ENCODE measurements at places on chromosomes 4 and X.

DNA sequence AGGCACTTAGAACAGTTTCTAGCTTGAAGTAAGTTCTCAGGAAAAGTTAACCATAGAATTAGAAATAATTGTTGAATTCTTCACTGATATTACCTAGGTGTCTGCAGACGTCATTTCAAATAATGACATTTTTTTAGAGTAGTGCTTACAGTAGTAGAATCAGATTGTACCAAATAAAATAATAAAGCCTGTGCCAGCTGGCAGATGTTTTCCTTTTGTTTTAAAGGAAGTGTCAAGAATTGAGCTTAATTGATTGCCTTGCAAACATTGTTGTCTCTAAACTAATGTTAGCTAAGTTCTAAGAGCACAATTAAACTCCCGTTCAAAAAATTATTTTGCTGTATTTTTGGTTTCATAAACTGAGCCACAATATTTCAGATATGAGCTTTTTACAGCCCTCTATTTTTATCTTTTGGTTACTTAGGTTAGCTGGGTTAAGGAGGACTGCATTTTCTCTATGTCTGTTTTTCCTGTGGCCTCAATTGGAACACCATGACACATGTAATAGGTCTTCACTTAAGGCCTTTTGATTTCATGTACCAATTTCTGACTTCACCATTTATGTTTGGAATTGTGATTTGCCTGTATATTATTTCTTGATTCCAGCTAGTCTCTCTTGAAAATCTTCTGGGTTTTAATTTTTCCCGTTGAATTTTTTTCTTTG, 64.2 kb downstream of the DCUN1D4 start:
- no peak for DNase-seq

DNA sequence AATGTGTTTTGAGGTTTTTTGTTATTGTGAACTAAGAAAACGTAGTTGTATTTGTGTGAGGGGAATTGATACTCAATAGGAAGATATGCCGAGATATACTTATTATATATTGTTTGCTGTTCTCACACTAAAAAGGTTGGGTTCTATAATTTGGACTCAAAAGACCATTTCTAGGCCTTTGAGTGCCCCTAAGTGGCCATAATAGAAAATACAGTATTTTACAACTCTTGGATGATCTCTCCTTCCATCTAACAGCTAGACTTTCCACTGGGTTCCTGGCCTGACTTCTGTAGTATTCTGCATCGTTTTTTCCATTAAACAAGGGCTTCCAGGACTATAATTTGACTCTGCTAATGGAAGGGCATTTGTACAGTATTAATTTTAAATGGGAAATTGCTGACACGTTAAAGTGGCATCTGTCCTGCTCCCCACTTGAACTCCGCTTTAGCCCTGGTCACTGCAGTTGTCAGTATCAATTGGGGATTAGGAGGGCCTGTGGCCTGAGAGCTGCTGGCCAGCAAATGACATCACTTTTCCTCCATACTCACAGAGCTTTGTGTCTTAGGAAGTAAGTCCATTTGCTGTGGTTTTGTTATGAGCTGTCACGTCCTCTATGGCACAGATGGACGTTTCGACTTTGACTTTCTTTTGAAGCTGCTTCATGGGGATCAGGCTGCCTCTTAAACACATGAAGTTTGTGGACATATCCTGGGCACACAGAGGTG, 176.9 kb downstream of the SLIT2 start:
- no peak for DNase-seq

GRCh38 chrX:118862091-118862490, 38.5 kb downstream of the ZCCHC12 start:
- DNase-seq: no peak

GRCh38 chr4:130814896-130815295, 1718.9 kb downstream of the C4orf33 start:
- no peak for DNase-seq

DNA sequence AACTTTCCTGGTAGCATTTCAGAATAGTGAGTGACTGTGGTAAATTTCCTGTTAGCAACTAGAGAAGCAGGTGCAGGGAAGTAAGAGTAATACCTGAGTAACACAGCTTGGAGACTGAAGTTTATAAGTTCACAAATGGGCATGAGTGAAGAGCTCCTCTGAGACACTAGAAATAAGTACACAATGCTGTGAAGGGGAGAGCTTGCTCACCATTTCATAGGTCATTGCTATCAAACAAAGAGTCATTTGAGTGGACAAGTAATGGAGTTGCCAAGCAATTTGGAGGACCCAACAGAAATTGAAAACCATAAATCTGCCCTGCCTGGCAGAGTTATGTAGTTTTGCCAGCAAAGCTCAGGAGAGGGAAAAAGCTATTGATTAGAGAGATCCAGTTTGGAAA, 523.6 kb downstream of the TRAM1L1 start:
- DNase-seq: no peak

Data from NCI-H2029 (cell line).